ENCODE measurements at places on chromosomes 7 and 10. TPM values are rescaled to one million over a fixed set of nuclear protein-coding genes. Genes with fewer than 3 reads are reported as not detected.

- no peaks in the 10 kb centered on the region for H3K4me1 ChIP-seq
- DNase-seq = no peak
- H3K4me3 ChIP-seq = no peak overlapping the region
These were observed 9.0 kb upstream of the SLC13A1 start for GRCh38 chr7:123208793-123209192.

DNA sequence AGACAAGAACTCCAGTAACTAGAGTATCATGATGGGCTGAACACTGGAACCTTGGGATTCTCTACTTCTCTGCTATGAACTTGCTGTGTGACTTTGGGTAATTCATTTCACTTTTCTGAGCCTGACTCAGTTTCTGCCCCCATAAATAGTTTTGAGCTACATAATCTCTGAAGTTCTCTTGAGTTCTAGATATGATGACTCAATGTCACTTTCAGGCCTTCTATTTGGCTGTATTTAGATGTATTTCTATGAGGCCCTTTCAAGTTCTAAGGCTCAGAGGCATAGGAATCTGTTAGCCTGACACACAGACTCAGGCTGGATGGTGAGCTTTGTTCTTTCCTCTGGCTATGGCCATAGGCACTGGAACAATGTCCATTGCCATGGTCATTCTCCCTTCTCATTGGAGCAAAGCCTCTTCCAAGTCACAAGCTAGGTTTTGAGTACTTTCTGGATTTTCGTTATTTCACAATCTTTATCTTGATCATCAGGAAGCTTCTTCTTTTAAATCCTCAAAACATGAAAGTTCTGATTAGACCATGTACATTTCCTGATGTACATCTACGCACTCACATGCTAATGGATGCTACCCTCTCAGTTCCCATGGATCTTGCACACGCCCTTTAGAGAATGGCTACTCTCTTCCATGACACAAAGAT, 101.6 kb downstream of the TES start:
- H3K27me3 ChIP-seq = no peaks in the 10 kb centered on the region
- DNase-seq = no peak
- H3K27ac ChIP-seq = no peak overlapping the region
- H3K4me3 ChIP-seq = no peak overlapping the region
- H3K36me3 ChIP-seq = no peaks in the 10 kb centered on the region

DNA sequence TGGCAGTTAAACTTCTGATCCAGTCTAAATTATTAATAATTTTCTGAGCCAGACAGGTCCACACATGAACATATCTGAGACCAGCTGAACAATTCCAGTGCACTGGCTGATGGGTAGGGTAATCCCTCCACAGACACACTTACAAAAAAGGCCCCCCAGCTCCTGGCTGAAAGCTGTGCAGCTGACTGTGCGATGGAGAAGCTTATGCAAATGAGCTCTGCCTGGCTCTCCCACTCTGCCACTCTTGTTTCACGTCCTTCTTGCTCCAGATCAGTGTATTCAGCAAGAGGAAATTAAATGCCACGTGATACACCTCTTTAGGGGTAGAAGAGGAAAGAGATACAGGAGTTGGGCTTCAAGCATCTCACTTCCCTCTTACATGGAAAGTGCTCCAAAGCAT, 76.4 kb upstream of the FEZF1 start:
- DNase-seq = no peak
- H3K4me1 ChIP-seq = no peaks in the 10 kb centered on the region
- H3K27me3 ChIP-seq = no peaks in the 10 kb centered on the region
- H3K27ac ChIP-seq = no peak overlapping the region
- no peaks in the 10 kb centered on the region for H3K36me3 ChIP-seq
- H3K4me3 ChIP-seq = no peak overlapping the region

DNA sequence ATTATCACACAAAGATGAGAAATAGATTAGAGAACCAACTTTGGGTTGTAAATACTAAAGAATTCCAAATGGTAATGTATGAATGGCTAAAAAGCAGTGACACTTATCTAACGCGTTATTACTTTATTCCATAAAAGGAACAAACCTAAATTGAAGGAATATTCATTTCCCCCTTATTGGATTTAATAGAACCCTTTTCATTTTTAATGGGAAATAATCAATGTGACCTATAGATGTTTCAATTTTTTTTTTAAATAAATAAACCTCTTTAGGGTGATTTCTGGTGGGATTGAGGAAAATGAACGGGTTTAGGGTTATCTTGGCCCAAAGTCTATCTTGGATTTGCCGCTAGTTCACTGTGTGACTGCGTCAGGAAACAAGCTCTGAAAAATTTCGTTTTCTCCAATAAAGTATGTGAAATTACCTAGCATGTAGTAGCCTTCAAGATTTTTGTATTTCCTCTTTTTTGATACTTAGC, 1.9 kb upstream of the ACBD5 start:
- peak overlapping the region; percentile 91 for H3K27ac ChIP-seq
- H3K4me1 ChIP-seq = no peaks in the 10 kb centered on the region
- H3K27me3 ChIP-seq = no peaks in the 10 kb centered on the region
- peak overlapping the region; percentile 86 for H3K4me3 ChIP-seq
- H3K36me3 ChIP-seq = no peaks in the 10 kb centered on the region
- DNase-seq = no peak

- no peak for DNase-seq
- no peaks in the 10 kb centered on the region for H3K4me1 ChIP-seq
- H3K27me3 ChIP-seq = no peaks in the 10 kb centered on the region
- no peaks in the 10 kb centered on the region for H3K36me3 ChIP-seq
- H3K4me3 ChIP-seq = no peak overlapping the region
These were observed 6.0 kb downstream of the INA start for GRCh38 chr10:103282961-103283360.

- no peak overlapping the region for H3K4me3 ChIP-seq
- H3K4me1 ChIP-seq = peaks cover 6% of the 10 kb centered on the region
- H3K36me3 ChIP-seq = no peaks in the 10 kb centered on the region
- no peak overlapping the region for H3K27ac ChIP-seq
These were observed 122.6 kb downstream of the INHBA start for GRCh38 chr7:41579961-41580935.

The SUGCT gene
- total RNA-seq = 47.1 TPM

The ACSM6 gene
- not detected for total RNA-seq

GRCh38 chr7:128424686-128425275, 15.0 kb upstream of the IMPDH1 start:
- H3K4me3 ChIP-seq = no peak overlapping the region
- no peak overlapping the region for H3K27ac ChIP-seq
- no peak for DNase-seq

GRCh38 chr7:140544388-140544826, 65.1 kb upstream of the MKRN1 start:
- DNase-seq = no peak
- no peaks in the 10 kb centered on the region for H3K36me3 ChIP-seq
- no peaks in the 10 kb centered on the region for H3K4me1 ChIP-seq
- H3K27me3 ChIP-seq = no peaks in the 10 kb centered on the region
- H3K4me3 ChIP-seq = no peak overlapping the region
- H3K27ac ChIP-seq = no peak overlapping the region

GRCh38 chr10:60629332-60629731, 148.9 kb upstream of the CDK1 start:
- H3K4me1 ChIP-seq = no peaks in the 10 kb centered on the region
- H3K36me3 ChIP-seq = no peaks in the 10 kb centered on the region
- no peak overlapping the region for H3K4me3 ChIP-seq
- DNase-seq = no peak
- H3K27ac ChIP-seq = no peak overlapping the region

The OPALIN gene
- total RNA-seq = not detected

DNA sequence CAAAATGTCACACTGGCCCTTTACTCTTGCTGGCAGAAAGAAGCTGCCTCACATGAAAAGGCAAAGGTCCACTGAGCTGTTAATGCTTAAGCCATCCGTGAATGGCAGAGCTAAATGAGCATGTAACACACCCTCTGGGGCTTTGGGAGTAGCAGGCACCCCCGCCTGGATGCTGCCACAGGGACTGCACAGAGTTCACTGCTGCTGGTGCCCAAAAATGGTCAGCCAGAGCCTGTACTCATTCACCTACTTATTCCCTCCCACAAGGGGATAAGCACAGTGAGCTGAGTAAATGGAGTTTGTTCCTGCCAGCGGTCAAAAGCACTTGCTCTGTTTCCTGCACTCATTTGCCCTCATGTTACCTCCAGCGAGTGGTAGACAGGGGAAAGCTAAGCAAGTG, 374.0 kb upstream of the STEAP1 start:
- no peak for DNase-seq
- H3K27me3 ChIP-seq = no peaks in the 10 kb centered on the region
- no peaks in the 10 kb centered on the region for H3K4me1 ChIP-seq
- H3K36me3 ChIP-seq = no peaks in the 10 kb centered on the region
- H3K4me3 ChIP-seq = no peak overlapping the region
- H3K27ac ChIP-seq = no peak overlapping the region

The NKX2-3 gene
- total RNA-seq = not detected

GRCh38 chr7:136693166-136694119, 175.0 kb upstream of the CHRM2 start:
- no peaks in the 10 kb centered on the region for H3K4me1 ChIP-seq
- H3K27ac ChIP-seq = no peak overlapping the region
- no peaks in the 10 kb centered on the region for H3K27me3 ChIP-seq
- H3K4me3 ChIP-seq = no peak overlapping the region
- H3K36me3 ChIP-seq = no peaks in the 10 kb centered on the region

DNA sequence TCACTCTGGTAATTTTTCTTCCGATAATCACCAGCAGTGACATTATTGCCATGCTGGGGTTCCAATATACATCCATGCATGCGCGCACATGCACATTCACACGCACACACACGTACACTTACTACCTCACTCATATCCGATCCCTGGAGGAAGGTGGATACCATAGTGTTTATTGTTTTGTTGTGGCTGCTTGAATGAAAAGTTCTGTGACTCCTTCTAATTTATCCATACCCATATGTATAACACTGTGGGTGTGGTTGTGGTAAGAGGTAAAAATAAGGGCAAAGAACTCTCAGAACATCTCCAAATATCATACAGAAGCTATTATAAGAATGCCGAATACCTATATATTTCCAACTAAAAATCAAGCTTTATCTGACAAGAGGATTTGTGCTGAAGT, 407.8 kb upstream of the PODXL start:
- no peak overlapping the region for H3K27ac ChIP-seq
- H3K36me3 ChIP-seq = no peaks in the 10 kb centered on the region
- no peak overlapping the region for H3K4me3 ChIP-seq
- H3K4me1 ChIP-seq = no peaks in the 10 kb centered on the region

- DNase-seq = no peak
- H3K27ac ChIP-seq = no peak overlapping the region
- no peak overlapping the region for H3K4me3 ChIP-seq
- no peaks in the 10 kb centered on the region for H3K27me3 ChIP-seq
These were observed 304.5 kb upstream of the FZD8 start for GRCh38 chr10:35946556-35946955.

The SYT15B gene
- 2.7 TPM for total RNA-seq

DNA sequence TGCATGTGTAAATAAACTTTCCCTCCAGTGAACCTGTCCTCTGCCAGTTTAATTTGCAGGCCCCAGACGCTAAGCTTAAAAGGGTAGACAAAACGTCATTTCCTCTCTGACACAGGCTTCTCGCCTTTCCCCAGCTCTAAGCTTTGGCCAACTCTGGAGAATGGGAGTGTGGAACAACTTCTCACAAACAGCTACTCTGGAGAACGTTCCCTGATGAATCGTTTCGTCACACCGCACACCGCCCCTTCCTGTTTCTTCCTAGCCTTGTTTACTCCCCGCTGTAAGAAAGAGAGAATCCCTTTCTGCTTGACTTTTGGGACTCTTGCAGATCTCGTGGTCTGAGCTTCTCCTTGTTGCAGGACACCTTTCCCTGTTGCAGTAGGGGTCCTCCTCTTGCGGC, 564.2 kb downstream of the TCERG1L start:
- no peaks in the 10 kb centered on the region for H3K4me1 ChIP-seq
- H3K27me3 ChIP-seq = no peaks in the 10 kb centered on the region
- no peaks in the 10 kb centered on the region for H3K36me3 ChIP-seq
- H3K27ac ChIP-seq = no peak overlapping the region
- no peak overlapping the region for H3K4me3 ChIP-seq

DNA sequence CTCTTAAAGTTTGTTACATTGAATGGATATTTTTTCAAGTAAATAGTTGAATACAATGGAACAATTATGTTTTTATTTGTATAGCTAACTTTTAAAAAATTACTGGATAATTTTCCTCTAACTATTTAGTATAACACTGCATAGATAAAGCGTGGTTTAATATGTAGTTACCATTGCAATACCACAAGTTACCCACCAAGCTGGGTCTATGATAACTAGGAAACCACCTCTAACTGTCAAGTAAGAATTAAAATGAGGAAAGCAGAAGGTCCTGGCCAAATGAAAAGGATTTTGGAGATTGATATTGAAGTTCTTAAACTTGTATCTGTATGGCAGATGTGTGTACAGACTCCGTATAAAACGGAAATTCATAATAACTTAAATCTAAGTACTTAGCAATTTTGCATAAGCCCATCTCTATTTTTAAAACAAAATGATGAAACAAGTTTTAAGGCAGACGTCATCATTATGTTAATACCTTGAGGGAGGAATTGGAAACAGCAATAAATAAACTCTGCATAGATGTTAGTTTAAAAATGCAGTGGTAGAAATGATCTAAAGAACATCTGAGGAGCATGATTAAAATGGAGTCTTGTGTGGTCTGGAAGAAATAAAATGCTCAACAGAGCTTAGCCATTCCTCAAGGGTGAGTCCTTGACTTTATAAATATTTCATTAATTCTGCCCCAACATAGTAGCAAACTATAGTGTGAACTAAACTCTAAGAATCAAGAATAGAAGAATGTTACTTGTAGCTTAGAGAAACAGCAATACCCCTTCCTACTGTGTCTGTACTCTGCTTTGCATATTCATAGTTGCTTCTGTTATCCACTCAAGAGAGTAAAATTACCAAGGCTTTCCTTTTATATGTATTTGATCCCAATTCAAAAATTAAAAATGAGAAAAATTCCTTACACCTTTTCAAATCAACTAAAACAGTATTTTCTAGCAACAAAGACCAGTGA, 206.4 kb upstream of the FERD3L start:
- DNase-seq = no peak
- H3K4me1 ChIP-seq = no peaks in the 10 kb centered on the region

DNA sequence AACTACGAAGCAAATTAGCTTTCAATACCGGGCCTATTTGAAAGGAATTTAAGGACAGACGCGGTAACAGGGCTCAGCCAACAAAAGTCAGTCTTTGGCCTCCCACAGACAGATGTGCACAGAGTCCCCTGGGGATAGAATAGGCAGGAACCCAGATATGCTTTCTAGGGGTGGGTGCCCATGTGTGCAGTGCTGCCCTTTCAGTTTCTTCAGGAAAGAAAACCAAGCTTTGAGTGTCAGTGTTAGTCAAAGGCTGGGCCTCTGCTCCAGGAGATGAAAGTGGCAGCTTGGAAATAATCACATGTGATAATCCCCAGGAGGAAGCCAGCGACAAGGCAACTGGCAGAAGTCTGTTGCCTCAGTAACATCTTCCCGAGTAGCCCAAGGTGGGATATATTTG, 43.8 kb upstream of the CSTF2T start:
- H3K27ac ChIP-seq = peak overlapping the region; percentile 8
- DNase-seq = no peak
- H3K36me3 ChIP-seq = no peaks in the 10 kb centered on the region
- peak overlapping the region; percentile 26 for H3K4me3 ChIP-seq
- peaks cover 11% of the 10 kb centered on the region for H3K4me1 ChIP-seq
- no peaks in the 10 kb centered on the region for H3K27me3 ChIP-seq

All from aorta (tissue), 5 donors.